GM10248 (cell line): ENCODE measurements at places on chromosomes 1 and 21.

GRCh38 chr1:78322928-78323680, 167.7 kb upstream of the PTGFR start:
- DNase-seq, result no peak

DNA sequence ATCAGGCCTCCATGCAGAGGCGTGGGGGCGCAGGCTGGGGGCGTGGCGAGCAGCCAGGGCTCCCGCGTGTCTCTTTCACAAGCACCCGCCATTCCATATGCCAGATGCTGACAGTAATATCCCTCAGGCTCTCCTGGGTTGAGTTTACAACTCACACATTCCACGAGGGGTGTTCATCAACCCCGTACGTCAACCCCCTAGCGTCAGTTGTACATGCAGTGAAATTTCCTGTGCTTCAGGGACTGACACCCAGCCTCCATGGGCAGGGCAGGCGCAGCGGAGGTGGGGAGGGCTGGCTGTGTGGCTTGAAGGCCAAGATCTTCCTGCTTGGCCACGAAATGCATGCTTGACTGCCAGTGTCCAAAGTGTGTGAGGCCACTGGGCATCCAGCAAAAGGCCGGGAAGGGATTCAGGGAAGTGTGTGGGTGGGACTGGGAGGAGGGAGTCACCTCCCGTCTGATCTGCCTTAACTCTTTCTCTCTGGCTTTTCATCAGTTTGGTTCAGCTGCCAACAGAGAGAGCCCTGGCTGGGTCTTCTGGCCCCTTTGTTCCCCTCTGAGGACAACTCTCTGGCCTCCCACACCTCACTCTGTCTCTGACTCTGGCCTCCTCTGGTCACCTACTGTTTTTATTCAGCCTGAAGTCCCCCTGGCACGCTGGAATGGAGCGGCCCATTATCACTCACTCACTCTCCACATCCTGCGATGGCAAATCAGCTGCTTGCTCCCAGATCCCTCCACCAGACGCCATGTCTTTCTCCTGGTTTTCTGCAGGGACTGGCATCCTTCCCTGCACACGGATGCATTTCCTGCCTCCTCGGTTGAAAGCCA, 33.8 kb downstream of the CLIC6 start:
- no peak for DNase-seq

GRCh38 chr21:45291613-45292398, 4.1 kb upstream of the POFUT2 start:
- no peak for DNase-seq

GRCh38 chr1:7896994-7897393, 43.6 kb downstream of the TNFRSF9 start:
- DNase-seq, result no peak

DNA sequence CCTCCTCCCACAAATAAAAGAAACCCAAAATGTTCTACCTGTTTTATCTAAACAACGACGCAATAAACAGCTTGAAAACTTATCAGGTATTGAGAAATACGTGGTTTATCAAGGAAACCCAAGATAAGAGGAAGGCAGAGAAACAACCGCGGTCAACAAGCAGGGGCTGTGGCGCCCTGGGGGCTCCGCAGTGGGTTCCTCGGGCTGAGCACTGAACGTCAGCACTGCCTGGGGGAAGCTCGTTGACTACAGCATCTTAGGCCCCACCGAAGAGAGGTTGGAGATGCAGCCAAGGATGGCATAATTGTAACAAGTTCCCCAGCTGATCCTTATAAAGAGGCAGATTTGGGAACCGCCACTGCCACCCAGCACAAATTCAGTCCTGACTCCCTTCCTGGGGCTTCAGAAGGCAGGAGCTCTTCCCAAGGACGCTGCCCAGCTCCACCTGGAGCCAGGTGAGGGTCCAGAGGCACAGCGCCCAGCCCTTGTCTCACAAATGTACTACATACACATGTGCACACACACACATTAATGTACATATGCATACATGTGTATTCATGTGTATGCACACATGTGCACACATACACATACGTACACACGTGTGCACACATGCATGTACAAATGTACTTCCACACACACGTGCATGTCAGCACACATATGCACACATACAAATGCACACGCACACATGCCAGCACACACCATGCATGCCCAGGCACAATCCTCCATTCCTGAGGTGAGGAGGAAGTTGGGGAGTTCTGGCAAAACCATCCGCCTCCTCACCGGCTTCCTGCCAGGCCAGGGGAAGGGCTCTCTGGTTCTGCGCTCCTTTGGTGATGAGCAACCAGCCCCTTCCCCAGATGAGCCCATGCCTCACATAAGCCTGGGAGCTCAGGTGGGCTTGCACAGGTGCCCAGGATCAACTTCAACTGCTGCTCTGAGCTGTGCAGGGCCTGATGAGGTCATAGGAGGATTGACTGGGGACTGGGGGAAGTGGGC, 251.1 kb downstream of the NPHP4 start:
- DNase-seq, result no peak

- DNase-seq, result no peak
Observed at GRCh38 chr1:109717729-109718128, 5.7 kb downstream of the GSTM5 start.

DNA sequence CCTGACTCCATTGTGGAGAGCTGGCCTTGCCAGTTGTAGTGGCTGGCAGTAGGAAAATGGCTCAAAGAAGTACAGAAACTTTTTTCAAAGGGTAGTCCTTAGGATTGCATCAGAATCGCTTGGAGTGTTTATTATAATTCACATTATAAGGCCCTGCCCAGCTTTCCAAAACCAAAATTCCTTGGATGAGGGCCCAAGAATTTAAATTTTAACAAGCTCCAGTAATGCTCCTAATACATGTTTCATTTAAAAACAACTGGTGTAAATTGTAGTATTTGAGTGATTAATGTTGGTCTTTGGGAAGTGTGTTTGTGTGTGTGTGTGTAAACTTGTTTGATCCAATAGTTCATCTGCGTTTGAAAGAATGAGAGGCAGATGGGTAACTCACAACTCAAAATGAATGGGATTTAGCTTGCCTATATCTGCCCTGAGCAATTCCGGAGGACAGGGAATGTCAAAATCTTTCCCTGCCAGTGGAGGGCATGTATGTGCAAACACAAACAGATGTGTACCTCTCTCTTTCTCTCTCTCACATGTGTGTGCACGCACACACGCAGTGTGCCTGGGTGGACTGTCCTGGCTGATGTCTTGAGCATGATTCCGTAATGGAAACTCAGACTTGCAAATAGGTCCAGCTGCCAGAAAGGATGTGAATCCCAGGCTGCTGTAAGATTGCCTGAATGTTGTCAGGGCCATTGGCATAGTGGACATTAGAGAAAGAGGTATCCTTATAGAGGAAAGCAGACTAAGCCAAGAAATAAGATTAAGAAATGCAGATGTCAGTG, 293.1 kb downstream of the LMX1A start:
- no peak for DNase-seq

DNA sequence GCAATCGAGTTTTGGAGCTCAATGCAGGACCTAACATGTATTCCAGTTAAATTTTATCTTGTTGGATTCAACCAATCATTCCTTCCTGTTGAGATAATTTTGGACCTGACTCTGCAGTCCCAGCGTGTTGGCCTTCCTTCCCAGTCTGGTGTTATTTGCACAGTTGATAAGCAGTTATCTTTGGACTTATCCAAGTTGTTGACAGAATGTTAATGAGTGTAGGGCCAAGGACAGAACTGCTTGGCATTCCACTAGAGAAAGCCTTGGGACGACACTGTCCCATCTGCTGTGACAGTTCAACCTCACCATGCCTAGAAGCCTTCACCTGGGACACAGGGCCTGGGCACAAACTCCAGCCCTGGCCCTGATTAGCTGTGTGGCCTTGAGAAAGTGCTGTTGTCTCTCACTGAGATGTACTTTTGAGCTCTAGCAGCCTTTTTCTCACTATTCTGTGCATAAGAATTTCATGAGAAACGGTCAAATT, 104.1 kb upstream of the SLC25A33 start:
- no peak for DNase-seq

DNA sequence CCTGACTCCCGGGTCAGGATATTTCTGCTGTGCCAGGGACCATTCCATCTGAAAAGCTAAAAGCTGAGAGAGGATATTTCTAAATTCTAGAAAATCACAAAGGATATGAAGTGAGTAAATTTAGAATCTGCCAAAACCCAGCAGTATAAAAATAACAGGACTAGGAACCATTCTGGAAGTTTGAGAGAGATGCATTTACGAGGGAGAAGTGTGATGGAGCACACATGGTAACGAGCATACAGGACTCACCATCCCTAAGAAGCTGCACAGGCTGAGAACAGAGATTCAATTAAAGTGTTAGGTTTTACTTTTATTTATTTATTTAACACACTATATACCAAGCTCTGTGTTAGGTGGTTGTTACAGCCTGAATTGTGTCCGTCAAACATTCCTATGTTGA, 116.3 kb downstream of the GLUL start:
- DNase-seq, result no peak

GRCh38 chr1:36934061-36934460, 100.3 kb downstream of the GRIK3 start:
- DNase-seq, result no peak

- no peak for DNase-seq
Observed at GRCh38 chr1:166272851-166273250, 106.0 kb upstream of the FAM78B start.

DNA sequence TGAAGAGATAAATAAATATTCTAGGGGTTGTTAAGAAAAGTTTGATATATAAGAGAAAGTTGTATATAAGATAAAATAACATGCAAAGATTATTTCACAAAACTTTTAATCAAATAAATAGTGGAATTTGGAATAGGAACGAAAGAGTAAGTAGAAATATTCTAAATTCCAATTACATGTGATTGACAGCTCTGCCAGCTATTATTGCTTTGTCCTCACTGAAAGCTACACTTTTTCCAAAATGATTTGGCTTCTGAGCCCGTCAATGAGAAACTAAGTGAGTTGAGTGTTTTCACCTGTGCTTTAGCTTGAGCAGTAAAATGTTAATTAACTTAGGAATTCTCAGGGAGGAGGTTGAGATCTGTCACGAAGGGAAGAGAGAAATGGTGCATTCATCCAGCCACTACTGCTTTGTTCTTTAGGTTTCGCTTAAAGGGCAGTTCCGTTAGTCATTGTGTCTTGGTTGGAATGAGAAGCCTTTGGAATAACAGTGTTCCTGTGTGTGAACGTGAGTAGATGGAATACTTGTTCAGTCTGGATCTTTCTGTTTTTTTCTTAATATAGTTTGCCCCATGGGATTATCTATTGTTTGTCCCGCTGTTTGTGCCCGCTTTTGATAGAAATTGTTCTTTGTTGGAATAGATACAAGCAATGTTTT, 63.3 kb upstream of the CR1L start:
- DNase-seq, result no peak

GRCh38 chr1:167248707-167249642, 28.3 kb downstream of the POU2F1 start:
- no peak for DNase-seq

- DNase-seq, result no peak
Observed at GRCh38 chr1:3324704-3325535, 129.5 kb upstream of the ARHGEF16 start.

GRCh38 chr1:1039145-1039910, 19.4 kb downstream of the AGRN start:
- peak; percentile 47 for DNase-seq

DNA sequence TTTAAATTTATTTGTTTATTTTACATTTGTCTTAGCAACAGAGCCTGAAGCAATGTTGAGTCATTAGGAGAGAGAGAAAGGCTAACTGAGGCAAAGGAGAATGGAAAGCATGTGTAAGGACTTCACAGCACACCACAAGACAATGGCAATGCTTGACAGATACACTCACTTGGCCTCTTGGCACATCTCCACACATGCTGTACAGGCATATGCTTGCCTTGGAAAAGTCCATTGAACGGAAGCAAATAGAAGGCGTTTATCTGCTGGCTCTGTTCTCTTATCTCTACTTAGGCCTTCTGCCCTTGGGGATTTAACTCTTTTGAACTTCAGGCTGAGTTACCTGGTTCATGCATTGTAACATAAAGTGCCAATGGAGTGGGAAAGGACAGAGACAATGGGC, 262.2 kb upstream of the POU3F1 start:
- no peak for DNase-seq

GRCh38 chr1:69414574-69414973, 153.1 kb upstream of the LRRC7 start:
- no peak for DNase-seq

DNA sequence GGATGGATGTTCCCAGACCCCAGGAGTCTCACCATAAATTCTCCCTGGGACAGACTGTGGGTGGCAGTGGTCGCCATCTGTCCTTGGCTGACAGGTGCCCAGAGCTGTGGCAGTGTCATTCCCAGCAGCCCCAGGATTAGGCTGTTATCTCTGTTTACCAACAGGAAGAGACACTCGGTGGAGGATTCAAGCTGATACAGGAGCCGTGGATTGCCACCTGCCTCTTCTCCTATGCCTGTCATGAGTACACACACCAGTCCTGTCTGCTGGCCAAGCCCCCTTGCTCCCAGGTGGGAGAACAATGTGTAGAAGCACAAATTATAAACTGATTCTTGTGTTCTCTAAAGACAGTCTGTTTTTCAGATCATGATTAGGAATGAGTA, 152.6 kb downstream of the ETS2 start:
- DNase-seq, result no peak

- DNase-seq, result no peak
Observed at GRCh38 chr1:7313081-7313546, 458.0 kb upstream of the VAMP3 start.

GRCh38 chr1:230507666-230508402, 81.7 kb upstream of the PGBD5 start:
- DNase-seq, result no peak

GRCh38 chr1:240656531-240656930, 44.6 kb upstream of the GREM2 start:
- DNase-seq, result no peak
